ENCODE measurements at places on chromosomes 5 and 9. TPM values are rescaled to one million over a fixed set of nuclear protein-coding genes. Genes with fewer than 3 reads are reported as not detected.

Gene RIMOC1
- total RNA-seq = 14.7 TPM

DNA sequence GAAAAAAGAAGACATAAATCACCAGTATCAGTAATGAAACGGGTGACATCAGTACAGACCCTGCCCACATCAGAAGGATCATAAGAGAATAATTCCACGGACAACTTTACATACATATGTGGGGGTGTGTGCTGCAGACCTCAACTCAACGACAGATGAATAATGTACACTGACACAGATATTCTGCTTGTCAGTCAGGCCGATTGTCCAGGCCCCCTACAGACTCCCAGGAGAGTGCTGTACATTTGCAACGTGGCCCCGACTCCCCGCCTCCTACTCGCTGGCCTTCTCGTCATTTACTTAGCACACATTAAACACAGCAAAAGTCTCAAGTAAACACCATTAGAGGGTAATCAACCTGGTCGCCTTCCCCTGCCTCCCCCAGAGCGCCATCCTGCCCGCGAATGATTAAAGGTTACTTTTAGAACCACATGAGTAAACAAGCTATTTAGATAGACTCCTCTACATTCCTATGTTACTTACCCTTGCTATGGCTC lies 3.5 kb upstream of the TMED9 start:
- no peak for DNase-seq

DNA sequence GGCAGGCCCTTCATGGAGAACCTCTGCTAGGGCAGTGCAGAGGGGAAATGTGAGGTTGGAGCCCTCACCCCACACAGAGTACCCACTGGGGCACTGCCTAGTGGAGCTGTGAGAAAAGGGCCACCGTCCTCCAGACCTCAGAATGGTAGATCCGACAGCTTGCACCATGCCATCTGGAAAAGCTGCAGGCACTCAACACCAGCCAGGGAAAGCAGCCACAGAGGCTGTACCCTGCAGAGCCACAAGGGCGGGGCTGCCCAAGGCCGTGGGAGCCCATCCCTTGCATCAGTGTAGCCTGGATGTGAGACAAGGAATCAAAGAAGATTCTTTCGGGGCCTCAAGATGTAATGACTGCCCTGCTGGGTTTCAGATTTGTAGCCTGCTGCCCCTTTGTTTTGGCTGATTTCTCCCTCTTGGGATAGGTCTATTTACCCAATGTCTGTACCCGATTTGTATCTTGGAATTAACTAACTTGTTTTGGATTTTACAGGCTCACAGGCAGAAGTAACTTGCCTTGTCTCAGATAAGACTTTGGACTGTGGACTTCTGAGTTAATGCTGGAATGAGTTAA lies 16.6 kb upstream of the ZDHHC11 start:
- DNase-seq = no peak

GRCh38 chr9:129471201-129472019 lies 149.5 kb downstream of the C9orf50 start:
- no peak for DNase-seq

Gene SCGB3A2
- total RNA-seq = not detected

DNA sequence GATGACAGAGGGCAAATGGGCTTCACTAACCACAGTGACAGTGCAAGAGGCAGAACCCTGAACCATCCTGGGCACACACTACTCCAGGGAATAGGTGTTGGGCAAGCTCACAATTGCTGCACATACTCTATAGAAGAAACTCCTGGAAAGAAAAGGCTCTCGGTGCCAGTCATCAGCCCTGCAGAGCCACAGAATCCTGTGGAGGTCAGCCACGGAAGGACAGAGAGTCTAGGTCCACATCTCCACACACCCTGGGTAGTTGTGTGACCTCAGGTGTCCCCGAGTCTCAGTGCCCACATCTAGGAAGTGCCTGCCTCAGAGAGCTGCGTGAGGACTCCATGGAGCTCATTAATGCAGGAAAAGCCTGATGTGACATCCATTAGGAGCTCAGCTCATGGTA lies 16.0 kb upstream of the ANGPTL2 start:
- DNase-seq = no peak

- no peak for DNase-seq
Measured at GRCh38 chr5:175286981-175287380, 157.0 kb downstream of the DRD1 start.

- DNase-seq = no peak
Measured at GRCh38 chr5:84817953-84818352, 433.3 kb upstream of the EDIL3 start.

Gene LRRC19
- total RNA-seq = not detected

GRCh38 chr9:71767776-71768321 lies 464 bp downstream of the CEMIP2 start:
- peak; percentile 33 for DNase-seq

DNA sequence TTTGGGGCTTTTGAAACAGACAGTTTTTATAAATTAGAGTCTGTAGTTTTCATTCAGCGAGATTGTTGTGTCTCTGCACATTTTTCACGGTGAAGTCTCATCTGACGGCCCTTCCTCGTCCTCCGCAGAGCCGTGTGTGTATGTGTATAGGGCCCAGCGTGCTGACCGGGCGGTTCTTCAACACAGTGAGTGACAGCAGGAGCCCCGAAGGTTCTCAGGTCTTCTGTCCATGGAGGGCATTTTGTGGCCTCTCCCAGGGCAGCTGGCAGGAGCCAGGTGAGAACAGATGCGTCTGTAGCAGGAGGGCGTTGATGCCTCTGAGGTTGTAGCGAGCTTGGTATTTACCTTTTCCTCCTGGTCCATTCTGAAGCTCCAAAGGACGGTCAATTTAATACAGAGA lies 116.0 kb upstream of the LPCAT1 start:
- DNase-seq = no peak

DNA sequence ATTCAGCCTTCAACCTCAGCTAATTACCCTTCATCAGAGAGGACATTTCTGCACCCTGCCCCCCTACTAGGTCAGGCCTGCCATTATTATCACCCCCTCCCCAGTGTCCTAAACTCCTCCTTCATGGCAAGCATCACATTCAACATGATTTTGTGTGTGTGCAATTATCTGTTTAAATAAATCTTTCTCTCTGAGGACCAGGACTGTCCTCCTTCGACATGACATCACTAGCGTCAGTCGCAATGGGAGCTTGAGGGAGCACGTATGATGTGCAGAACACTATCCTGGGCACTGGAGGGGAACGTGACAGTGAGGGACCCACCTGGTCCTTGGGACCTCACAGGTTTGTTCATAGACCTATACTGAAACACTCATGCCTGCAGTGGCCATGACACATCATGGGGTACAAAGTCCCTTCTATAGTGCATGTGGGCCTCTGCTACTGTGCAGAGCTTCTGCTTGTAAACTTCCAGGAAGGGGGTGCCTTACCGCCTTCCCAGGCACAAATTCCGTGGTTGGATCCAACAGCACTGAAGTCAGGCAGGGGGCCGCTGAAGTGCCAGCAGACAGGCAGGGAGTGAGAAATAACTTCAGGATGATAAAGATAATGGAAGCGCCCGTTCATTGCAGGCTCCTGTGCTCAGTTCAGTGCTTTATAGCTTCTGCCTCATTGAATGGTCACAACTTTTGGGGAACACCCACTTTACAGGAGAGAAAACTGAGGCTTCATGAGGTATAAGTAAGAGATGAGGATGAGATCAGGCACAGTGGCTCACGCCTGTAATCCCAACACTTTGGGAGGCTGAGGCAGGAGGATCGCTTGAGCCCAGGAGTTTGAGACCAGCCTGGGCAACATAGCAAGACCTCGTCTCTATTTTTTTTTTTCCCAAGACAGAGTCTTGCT lies 36.0 kb upstream of the STXBP1 start:
- no peak for DNase-seq

Gene PAX5
- total RNA-seq = not detected

Gene PCDHGA5
- 5.3 TPM for total RNA-seq

DNA sequence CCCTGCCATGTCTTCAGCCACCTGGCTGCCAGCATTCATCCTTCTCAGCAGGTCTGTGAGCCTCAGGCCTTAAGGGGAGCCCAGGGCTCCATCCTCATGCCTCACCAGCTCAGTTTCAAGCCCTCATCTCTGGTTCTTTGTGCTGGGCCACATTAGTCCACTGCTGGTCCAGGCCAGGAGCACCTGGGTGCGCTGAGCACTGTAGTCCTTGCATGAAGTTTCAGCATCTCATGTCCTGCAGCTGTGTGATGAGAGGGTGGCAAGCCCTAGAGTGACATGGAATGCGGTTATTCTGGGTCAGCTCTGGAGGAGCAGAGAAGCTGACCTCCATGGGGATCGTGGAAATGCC lies 42.7 kb downstream of the COL5A1 start:
- no peak for DNase-seq

Gene RGS7BP
- total RNA-seq = 6.4 TPM

GRCh38 chr5:60830581-60831127 lies 13.4 kb downstream of the ELOVL7 start:
- no peak for DNase-seq

- no peak for DNase-seq
Measured at GRCh38 chr9:6149315-6149714, 66.3 kb upstream of the IL33 start.

DNA sequence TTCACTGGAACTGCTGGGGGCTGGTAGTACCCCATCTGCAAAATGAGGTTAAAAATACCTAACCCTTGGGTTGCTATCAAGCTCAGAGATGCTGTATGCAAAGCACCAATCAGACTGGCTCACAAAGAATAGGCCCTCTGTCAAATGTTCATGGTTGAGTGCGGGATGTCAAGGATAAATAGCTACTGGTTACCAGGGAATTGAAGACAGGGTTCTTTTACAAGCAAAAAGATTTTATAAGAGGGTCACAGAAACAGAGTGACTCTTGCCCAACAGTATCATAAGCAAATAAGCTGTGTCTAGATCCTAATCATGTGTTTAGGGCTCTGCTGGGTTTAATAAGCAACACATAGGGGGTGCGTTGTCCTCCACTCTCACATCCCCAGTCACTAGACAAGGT lies 11.9 kb downstream of the SYK start:
- DNase-seq = no peak

GRCh38 chr9:124035001-124035650 lies 23.6 kb downstream of the LHX2 start:
- DNase-seq = no peak

Gene ARL14EPL
- total RNA-seq = not detected

GRCh38 chr9:82281066-82281465 lies 292.5 kb downstream of the SPATA31D1 start:
- no peak for DNase-seq

- DNase-seq = no peak
Measured at GRCh38 chr9:131398204-131398603, 4.3 kb downstream of the PRRC2B start.

Gene SLC6A3
- total RNA-seq = not detected

Measured in left ventricle myocardium superior (tissue), 1 donor.